Activated T-cell treated with anti-CD3 and anti-CD28 coated beads, Interleukin-2, amount 50 U/mL, for 72 hours (primary cell): ENCODE measurements at places on chromosomes 11 and 22.

GRCh38 chr11:95715777-95716241 is 73.8 kb downstream of the FAM76B start:
- DNase-seq: peak; percentile 69

DNA sequence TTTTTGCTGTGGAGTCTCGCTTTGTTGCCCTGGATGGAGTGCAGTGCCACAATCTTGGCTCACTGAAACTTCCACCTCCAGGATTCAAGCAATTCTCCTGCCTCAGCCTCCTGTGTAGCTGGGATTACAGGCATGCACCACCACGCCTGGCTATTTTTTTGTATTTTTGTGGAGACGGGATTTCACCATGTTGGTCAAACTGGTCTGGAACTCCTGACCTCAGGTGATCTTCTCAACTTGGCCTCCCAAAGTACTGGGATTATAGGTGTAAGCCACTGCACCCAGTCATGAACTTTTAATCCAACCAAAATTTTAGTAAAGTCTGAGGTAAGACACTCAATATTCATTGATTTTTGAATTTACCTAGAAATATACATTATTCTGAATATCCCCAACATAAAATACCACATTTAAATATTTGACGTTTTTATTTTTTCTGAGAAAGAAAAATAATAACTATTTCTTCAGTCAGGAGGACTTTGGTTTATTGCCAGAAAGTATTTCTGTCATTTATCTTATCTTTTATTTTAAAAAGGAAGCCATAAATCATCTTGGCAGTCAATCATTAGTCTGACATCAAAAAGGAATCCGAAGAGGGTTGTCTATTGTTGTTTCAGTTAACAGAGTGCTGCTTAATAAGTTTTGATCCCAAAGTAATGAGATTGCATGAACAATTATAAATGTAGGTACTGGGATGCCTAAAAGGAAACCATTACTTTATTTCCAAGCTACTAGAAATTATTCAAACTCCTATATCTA is 102.2 kb upstream of the GRIA4 start:
- no peak for DNase-seq

DNA sequence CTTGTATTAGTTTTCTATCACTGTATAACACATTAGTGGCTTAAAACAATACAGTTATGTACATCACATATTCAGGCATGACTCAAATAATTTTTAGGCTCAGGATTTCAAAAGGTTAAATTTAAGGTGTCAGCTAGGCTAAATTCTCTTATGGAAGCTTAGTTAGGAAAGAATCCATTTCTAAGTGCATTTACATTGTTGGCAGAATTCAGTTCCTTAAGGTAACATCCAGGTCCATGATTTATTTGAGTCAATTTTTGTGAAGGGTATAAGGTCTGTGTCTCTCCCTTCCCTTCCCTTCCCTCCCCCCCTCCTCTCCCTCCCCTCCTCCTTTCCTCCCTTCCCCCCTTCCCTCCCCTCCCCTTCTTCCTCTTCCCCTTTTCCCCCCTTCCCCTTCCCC is 399.0 kb upstream of the CNTN5 start:
- DNase-seq: no peak

GRCh38 chr11:415640-416041 is 842 bp upstream of the SIGIRR start:
- DNase-seq: no peak

- peak; percentile 81 for DNase-seq
Measured at GRCh38 chr22:20117633-20118299, 740 bp upstream of the TRMT2A start.
